Stimulated activated naive CD8-positive, alpha-beta T cell treated with anti-CD3 and anti-CD28 coated beads, Interleukin-15, Interleukin-2, amounts not matched to agents 100 U/mL and 50 U/mL, for 24 hours (primary cell): ENCODE measurements at places on chromosomes 16 and 17.

- DNase-seq: no peak
Measured at GRCh38 chr17:39236450-39236927, 10.7 kb upstream of the STAC2 start.

DNA sequence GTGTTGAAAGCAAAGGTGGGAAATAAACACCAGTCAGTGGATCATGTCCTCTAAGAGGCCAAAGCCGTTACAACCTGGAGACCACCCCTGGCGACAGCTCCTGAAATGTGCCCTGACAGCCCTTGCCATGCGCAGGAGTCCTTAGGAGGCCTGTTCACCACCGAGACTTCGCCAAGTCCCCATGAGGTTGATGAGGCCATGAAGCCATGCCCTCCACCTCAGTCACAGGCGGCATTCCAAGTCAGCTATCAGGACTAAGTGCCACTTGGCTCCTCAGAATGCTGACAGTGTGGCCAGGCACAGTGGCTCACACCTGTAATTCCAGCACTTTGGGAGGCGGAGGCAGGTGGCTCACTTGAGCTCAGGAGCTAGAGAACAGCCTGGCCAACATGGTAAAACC is 27.1 kb downstream of the ADAM11 start:
- DNase-seq: no peak

DNA sequence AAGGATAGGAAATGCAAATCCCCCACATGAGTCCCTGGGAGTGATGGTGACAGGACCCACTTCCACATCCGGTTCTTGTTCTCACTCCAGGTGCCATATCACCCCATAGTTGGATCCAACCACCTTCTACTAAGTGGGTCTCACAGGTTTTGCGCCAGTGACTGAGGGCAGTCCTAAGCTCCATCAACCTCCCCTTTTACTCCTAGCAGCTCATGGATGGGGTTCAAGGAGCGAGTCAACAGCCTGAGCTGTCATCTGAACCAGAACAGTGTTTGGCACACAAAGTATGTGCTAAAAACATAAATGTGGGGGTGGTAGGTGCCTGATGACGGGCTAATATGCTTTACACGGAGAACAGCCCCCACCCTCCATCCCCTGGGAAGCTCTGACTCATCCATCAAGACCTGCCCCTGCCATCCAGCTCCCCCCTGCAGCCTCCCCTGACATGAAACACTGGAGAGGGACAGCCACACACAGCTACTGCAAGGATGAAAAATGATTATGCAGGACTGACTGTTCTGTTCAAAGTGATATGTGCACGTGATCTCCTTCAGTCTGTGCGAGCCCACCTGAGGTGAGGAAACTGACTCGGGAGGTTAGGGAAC is 143.2 kb upstream of the CDH5 start:
- no peak for DNase-seq

DNA sequence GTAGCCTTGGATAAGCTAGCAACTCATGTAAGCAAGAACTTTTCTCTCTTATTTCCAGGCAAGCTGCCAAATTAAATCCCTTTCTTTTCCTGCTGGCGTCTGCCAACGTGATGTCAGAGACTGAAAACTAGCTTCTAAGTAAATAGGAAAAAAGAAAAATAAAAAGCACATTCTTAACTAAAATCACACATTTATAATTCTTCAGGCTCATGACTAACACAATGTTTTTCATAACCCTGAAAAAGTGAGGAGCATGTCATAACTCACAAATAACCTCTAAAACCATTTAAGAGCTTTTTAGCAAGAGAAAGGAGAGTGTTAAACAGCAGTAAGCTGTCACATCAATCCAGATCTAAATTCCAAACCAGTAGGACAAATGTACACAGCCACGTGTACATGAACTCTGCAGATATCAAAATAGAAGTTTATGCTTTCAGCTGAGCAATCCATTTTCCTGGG is 110.0 kb downstream of the N4BP1 start:
- no peak for DNase-seq

- DNase-seq: no peak
Measured at GRCh38 chr16:11250091-11250785, 5.8 kb downstream of the SOCS1 start.

- DNase-seq: no peak
Measured at GRCh38 chr16:2827374-2827791, 2.7 kb upstream of the ZG16B start.

GRCh38 chr16:66069587-66069986 is 296.9 kb upstream of the CDH5 start:
- DNase-seq: no peak
